ENCODE measurements at places on chromosomes 11 and 22.

- peak; percentile 40 for DNase-seq
Measured at GRCh38 chr11:80388130-80388529, 947.3 kb upstream of the TENM4 start.

DNA sequence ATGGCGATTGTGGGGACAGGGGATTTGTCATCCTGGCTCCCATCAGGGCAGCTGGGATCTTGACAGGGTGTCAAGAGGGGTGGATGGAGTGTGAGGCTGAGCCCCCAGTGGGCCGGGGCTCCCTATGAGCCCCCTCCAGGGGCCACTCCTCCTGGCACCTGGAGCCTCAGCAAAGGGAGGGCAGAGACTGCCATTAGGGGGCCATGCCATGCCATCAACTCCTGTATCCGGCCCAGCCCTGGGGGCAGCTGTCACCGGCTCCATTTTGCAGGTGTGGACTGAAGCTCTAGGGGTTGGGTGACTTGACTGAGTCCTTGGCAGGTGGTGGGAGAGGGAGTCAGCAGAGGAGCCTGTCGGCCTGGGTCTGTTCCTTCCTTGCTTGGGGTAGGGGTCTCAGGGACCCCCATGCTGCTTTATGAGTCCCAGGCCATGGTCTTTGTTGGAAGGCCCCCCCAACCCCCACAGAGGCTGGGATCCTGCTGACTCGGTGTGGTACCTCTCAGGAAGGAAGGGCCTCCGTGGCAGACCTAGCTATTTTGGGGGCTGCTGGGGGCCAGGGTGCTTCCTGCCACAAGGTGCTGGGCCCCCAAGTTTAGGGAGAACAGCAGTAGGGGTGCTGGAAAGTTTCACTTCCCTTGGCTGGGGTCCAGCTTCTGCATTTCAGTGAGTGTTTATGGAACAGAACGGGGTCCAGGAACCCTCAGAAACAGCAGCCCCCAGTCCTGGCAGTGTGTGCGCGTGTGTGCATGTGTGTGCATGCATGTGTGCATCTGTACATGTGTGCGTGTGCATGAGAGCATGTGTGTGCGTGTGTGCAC, 1.5 kb downstream of the ACY3 start:
- DNase-seq, result no peak

DNA sequence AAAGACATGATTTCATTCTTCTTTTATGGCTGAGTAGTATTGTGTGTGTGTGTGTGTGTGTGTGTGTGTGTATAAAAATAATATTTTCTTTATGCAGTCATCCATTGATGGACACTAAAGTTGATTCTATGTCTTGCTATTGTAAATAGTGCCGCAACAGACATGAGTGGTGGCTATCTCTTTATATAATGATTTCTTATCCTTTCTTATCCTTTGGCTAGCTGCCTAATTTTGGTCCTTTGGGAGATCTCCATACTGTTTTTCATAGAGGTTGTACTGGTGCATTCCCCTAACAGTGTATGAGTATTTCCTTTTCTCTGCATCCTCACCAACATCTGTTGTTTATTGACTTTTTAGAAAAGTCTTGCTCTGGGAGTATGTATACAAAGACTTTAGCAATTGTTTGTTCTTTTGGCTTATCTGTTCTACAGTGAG, 107.0 kb downstream of the STIM1 start:
- DNase-seq, result no peak

- peak; percentile 83 for DNase-seq
Measured at GRCh38 chr11:128908391-128909246, 17.5 kb downstream of the KCNJ5 start.

DNA sequence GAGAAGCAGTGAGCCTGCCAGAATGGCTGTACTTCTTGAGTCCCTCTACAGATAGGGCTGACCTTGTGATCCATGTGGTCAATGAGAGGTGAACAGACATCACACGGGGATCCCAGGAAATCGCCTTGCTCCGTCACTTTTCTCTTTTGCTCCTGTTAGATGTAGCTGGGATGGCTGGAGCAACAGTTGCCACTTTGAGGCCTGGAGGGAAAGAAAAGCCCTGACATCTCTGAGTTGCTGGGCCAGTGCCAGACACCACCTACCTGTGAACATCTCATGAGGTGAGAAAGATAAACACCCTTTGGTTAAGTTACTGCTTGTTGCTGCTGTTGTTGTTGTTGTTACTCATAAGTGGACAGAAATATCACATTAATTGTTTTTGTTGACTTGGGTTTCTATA, 840.3 kb downstream of the TBC1D22A start:
- no peak for DNase-seq

DNA sequence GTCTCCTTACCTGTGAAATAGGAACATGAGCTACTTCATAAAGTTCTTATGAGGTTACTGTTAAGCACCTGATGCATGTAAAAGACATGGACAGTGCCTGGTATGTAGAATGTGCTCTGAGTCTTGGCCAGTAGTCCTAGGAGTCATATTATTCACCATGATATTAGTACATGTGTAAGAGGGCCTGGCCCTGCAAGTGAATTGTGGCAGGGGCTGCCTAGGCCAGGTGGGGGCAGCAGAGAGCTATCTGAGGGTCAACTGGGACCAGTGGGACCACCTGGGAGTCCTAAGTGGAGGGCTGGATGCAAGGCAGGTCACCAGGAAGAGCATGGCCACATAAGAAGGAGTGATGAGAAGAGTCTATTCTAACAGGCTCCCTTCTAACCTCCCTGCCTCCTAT, 529.5 kb downstream of the SOX6 start:
- DNase-seq, result no peak

GRCh38 chr11:130473795-130474377, 25.4 kb downstream of the ADAMTS15 start:
- no peak for DNase-seq

- DNase-seq, result no peak
Measured at GRCh38 chr11:112584672-112585071, 324.0 kb upstream of the PLET1 start.

- DNase-seq, result no peak
Measured at GRCh38 chr11:115710980-115711379, 206.8 kb upstream of the CADM1 start.

- DNase-seq, result no peak
Measured at GRCh38 chr11:90323289-90323688, 100.4 kb upstream of the CHORDC1 start.
